ENCODE measurements at places on chromosomes 13 and 19.
A peak's percentile ranks its signal among the peaks of the same experiment; 100 is the strongest.

DNA sequence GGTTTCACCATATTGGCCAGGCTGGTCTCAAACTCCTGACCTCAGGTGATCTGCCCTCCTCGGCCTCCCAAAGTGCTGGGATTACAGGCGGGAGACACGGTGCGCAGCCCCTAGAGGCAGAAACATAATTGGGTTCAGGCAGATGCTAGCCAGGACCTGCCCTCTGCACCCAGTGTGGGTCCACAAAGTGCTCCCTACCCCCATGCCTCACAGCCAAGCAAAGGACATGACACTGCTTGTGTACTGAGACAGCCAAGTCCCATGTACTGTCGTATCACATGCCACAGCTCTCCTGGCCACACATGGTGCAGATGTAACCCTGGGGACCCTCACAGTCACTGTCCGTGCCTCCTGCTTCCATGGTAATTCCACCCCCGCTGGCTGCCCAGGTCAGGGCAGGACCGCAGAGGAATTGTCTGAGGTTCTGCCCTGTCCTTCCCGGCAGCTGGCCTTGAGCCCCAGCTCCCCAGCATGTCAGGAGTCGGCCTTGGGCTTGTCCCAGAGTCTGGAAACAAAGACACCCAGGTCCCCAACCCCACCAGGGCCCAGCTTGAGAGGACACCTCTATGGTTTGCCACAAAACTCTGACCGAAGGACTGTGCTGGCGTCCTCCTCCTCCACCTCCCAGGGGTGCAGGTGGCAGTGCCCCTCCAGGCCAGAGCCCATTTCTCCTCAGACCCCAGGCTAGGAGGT is 7.6 kb downstream of the PRR36 start:
- DNase-seq, result no peak

DNA sequence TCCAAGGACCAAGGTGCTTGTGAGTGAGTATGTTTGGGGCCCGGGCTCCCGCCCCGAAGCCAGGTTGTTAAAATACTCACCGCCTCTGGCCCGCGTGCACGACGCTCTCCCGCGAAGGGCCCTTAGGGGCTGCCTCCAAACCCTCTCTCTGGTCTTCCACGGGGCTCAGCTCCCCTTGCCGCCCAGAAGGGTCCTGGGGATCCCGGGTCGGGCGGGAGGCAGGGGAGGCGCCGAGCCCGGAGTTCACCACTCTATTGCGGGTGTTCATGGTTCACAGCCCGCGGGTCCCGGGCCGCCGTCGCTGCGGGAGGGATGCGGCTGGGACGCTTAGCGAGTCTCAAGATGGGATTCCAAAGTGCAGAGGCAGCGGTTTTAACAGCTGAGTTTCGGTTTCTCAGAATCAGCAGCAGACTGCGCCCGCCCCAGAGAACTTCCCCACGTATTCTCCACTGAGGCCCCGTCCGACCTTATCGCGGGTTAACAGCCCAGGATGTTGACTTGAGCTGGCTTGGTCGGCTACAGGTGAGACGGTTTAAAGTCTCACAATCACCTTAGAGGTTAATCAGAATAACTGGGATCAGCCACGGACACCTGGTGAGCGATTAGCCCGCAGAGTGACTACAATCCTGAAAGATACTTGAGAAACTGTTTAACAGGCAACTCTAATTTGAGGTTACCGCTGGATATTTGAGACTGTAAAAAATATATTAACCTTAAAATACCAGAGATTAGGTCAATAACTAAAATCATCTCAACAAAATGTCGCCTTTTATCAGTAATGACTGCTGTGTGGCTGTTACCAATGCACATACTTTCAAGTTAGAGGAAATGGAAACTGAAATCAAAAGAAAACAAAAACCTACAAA is at the start of gene EPSTI1:
Gene EPSTI1 (minus strand): TSS at position 344 of the 866 bp plus-strand sequence. CDS start 76 bp downstream, at position 268.
- DNase-seq, result peak; percentile 77

GRCh38 chr19:8192221-8192820 is 16.8 kb upstream of the CERS4 start:
- no peak for DNase-seq

GRCh38 chr19:51702103-51702824 is 9.1 kb downstream of the SPACA6 start:
- no peak for DNase-seq

- no peak for DNase-seq
These were observed at the start of gene FREM2 for GRCh38 chr13:38686577-38687245. FREM2 (plus strand) TSS chr13:38687077; CDS start chr13:38687345, 268 bp downstream.

DNA sequence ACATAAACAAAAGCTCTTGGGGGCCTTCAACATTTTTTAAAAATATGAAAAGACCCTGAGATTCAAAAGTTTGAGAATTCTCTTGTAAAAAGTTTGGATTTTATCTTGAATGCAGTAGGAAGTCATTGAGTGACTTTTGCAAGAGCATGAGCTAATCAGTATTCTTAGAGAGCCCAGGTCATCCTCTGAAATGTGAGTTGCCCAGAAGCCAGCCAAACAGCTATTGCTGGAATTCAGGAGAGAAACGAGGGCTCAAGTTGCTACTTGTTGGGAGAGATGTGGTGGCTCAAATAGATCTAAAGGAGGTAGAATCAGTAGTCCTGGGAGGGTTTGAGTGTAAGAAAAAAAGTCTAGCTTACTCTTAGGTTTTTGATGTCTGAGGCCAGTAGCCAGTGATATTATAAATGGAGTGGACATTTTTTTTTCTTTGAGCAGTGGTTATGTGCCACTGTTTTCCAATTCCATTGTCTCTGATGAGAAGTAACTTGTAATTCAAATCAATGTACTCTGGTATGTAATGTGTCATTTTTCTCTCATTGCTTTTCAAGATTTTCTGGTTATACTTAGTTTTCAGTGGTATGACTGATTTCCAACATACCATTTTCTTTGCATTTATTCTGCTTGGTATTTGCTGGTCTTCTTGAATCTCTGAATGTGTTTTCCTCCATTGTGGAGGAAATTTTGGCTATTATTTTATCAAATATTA is 30.7 kb downstream of the LMO7 start:
- DNase-seq, result peak; percentile 55

GRCh38 chr13:28976636-28977035 is 156.5 kb downstream of the MTUS2 start:
- no peak for DNase-seq

DNA sequence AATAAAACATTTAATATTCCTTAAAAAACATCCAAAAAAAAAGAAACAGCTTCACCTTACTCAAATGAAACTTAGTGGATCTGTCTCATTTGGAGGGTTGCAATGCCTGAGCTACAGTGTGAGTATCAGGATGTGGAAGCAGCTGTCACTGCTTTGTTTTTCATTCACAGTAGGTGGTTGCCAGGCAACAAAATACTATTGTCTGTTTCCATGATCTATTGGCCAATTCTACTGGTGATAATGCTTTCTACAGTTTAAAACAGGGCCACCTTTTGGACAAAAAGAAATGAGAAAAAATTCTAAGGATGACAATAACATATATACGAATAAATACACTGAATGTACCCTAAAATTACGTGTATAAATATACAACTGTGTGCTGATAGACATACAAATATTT is 3.0 kb downstream of the ENOX1 start:
- DNase-seq, result peak; percentile 42

DNA sequence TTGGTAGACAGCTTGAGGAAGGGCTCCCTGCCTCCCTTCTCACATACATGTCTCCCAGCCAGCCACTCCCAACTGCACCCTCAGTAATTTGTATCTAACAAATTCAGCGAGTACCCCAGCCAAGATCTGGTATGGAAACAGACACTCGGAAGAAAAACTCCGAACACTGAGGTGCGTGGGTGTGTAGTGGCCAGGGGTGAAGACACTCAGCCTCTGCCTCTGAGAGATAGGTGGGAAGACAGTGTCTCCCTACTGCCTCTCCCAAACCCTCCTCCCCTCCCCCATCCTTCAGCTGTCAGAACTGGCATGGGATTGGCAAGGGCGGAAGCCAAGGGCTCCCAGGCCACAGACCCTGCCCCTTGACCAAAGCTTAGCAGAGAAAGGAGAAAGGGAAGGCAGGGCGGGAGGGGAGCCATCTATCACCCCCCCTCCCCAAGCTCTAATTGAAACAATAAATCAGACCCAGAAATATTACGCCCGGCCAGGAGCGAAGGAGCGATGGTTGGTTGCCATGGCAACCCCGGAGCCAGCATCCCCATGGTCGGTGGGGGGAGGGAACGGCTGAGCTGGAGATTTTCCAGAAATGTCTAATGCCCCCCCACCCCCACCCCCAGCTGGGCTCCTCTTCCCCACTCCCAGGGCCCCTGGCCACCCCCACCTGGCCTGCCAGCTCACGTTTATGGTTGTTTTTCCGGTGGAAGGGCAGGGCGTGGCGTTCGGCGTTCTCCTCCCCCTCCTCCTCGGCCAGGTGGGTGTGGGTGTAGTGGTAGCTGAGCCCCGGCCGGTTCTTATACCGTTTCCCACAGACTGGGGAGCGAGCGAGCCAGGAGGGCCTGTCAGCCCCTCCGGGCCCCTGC is 7.0 kb downstream of the DPF1 start:
- DNase-seq, result no peak

- DNase-seq, result no peak
These were observed 680.8 kb downstream of the LIG4 start for GRCh38 chr13:107534548-107534947.

DNA sequence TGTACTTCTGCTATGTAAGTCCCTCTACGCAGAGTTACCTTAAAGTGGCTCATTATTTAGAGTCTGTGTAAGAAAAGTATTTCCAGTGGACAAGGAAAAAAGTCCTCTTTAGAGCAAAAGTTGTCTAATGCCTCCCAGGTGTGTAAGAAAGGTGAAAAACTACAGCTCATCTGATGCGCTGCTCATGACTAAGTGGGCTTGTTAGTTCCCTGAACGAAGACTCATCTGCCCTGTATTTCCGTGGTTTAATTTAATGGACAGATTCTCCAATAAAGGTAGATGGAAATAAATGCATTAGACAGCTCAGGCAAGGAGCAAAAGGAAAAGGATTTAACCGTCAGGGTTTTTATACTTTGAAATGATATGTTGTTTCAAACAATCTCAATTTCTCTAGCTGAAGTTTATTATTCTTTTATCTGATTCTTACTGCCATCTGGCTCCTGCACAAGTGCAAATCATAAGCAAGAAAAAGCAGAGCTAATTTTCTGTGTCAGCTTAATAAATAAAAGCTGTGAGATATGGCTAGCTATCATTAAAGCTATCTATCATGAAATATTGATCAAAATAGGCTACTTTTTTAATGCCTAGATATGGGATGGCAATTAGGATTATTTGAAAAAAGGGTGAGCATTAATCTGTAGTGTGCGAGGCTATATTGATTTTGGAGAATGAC is 73.7 kb upstream of the PCDH9 start:
- DNase-seq, result no peak

- no peak for DNase-seq
These were observed 20.4 kb downstream of the TLE6 start for GRCh38 chr19:2997720-2998119.

DNA sequence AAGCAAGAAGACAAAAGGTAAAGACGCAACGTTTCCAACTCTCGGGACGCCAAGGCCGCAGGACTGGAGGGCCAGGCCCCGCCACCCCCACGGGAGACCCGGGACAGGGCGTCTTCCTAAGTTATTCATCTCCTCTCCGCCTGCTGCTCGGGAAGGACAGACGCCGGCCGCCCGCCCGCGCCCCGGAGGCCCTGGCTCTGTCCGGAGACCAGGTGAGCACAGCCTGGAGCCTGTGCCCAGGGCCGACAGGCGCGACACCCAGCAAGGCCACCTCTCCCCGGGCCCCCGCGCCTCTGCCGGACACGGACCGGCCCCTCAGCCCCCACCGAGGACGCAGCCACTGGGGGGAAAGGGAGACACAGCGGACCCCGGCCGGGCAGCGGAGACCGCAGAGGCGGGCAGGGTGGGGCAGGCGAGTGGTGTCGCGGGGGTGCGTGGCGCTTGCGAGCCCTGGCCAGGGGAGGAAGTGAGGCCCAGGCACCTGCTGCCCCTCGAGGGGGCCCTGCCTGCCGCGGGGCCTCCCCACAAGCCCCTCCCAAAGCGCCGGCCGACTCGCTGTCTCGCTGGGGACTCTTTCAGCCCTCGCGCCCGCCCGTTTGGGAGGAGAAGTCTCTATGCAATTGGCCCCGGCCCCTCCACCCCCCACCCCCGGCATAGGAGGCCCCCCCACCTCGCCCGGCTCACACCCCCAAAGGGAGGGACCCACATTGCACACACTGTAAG is 17.2 kb downstream of the SMIM24 start:
- DNase-seq, result no peak

- no peak for DNase-seq
These were observed 306.9 kb upstream of the KLHL1 start for GRCh38 chr13:70415136-70415535.

GRCh38 chr19:5561559-5561958 is 6.2 kb downstream of the TINCR start:
- no peak for DNase-seq

DNA sequence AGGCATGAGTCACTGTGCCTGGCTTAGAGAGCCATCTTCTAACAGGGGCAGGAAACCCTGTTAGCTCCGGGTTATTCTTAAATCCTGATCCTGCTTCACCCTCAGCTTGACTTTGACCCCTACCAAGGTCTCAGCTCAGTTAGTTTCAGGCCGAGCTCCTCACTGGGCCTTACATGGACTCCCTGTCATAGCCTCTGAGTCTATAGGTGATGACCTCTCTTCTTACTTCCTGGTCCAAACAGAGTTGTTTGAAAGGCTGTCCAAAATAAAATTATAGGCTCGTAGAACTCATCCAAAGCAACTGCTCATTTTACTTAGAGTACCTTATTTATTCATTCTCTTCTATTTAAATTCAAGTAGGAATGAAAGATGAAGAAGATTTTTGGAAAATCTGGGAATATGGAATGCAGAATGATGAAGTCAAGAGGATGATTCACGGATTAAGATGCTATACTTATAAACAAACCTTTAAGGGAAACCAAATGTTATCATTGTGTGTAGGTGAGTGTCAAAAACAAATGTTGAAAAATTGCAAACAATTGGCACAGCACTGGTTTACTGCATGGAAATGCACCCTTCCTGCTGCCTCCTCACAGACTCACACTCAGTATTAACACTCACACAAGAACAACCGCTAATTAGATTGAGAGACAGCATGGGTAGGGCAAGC is 174.1 kb downstream of the RGCC start:
- no peak for DNase-seq

GRCh38 chr13:109213714-109214113 is 572.7 kb downstream of the IRS2 start:
- no peak for DNase-seq

DNA sequence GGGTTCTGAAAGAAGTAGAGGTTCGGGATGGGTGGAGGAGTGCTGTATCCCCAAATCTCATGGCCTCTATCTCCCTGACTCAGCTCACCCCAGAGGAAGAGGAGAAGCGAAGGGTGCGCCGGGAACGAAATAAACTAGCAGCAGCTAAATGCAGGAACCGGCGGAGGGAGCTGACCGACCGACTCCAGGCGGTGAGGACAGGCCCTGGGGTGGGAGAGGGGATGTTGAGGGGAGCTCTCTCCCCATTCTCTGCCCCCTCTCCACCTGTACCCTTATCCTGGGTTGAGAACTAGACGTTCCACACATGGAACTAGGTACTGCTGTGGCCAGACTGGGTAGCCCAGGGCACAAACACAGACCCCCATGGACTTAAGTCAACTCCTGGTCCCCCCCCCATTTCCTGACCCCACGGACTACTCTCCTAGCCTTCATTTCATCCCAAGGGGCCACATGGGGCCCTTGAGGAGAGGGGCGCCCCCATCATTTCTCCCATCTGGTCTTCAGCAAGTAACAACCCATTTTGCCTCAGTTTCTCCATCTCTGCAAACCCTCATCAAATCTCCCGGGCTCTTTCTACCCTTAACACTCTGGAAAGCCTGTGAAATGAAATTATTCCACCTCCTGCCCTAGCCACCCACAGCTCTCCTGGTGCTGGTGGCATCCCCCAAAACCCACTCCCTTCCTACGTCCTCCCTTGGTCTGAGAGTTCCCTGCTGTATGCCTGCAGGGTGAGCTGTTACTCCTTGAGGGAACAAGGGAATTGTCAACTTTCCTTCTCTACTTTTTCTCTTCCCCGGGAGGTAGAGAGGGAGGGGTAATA is 3.5 kb downstream of the FOSB start:
- DNase-seq, result no peak

GRCh38 chr19:44984005-44984404 is 17.3 kb upstream of the RELB start:
- no peak for DNase-seq

All from fibroblast of skin of back (primary cell).